ENCODE measurements at places on chromosomes 5 and 9.

DNA sequence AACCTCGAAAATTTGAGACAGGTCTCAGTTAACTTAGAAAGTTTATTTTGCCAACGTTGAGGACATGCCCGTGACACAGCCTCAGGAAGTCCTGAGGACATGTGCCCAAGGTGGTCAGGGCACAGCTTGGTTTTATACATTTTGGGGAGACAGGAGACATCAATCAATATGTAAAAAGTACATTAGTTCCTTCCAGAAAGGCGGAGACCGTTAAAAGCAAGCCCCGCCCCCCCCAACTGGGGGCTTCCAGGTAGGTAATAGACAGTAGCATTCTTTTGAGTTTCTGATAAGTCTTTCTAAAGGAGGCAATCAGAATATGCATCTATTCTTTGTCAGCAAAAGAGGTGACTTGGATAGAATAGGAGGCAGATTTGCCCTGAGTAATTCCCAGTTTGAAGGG lies 599 bp upstream of the MOCS2 start:
- peaks cover 34% of the 10 kb centered on the region for H3K4me1 ChIP-seq
- no peaks in the 10 kb centered on the region for H3K27me3 ChIP-seq
- peak overlapping the region; percentile 40 for H3K27ac ChIP-seq
- peak overlapping the region; percentile 96 for H3K4me3 ChIP-seq
- no peak for DNase-seq

DNA sequence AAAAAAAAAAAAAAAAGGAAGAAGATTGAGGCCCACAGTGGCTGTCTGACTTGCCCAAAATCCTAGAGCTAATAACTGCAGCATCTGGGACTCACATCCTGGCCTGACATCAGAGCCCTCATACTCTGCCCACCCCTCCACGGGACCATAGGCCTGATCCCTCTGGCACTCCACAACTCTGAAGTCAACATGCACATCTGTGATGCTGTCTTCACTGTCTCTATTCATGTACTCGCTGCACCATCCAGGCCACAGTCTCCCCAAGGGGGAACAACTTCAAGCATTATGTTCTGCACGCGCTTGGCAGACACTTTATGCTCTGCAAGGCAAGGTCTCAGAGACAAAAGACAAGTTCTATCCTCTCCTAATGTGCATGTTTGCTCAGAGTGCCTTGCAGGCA lies 158.2 kb downstream of the SPOCK1 start:
- peaks cover 30% of the 10 kb centered on the region for H3K4me1 ChIP-seq
- no peaks in the 10 kb centered on the region for H3K36me3 ChIP-seq
- no peak overlapping the region for H3K4me3 ChIP-seq
- no peaks in the 10 kb centered on the region for H3K27me3 ChIP-seq
- H3K27ac ChIP-seq: no peak overlapping the region

DNA sequence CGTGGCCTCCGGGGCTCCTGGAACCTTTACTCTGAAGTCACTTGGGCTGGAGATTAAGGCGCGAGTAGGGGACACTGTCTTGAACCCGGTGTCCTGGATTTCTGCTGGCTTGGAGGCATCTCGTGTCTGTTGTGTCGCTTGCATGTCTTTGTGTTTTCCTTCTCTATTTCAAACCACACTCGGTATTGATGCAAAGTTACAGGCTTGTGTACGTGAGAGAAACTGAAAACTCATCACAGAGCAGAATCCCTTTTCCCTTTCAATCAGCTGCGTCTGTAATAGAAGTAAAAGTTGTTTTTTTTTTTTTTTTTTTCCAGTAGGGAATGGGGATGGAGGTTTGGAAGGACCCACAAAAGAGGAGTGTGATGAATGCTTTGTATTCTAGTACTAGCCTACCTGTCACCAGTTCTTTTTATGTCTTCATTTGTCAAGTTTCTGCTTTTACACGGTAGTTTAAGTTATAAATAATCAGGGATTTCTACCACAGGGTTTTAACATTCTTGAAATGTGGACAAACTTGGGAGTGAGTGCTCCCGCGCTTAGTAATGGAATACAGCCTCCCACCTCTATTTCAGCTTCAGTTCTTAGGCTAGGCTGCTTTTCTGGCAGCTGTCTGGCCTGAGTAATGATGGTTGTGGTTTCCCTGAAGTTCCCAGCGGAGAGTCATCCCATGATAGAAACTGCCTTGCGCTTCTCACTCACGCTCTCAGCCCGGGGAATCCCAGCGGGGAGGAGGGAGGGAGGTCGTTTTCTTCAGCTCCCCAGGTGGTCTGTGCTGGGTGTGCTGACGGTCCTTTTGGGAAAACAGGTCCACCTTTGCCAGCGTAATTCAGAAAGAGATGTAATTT lies 763 bp downstream of the TJP2 start:
- DNase-seq: no peak
- H3K4me1 ChIP-seq: peaks cover 20% of the 10 kb centered on the region
- peak overlapping the region; percentile 88 for H3K4me3 ChIP-seq
- H3K36me3 ChIP-seq: no peaks in the 10 kb centered on the region
- H3K27ac ChIP-seq: no peak overlapping the region

DNA sequence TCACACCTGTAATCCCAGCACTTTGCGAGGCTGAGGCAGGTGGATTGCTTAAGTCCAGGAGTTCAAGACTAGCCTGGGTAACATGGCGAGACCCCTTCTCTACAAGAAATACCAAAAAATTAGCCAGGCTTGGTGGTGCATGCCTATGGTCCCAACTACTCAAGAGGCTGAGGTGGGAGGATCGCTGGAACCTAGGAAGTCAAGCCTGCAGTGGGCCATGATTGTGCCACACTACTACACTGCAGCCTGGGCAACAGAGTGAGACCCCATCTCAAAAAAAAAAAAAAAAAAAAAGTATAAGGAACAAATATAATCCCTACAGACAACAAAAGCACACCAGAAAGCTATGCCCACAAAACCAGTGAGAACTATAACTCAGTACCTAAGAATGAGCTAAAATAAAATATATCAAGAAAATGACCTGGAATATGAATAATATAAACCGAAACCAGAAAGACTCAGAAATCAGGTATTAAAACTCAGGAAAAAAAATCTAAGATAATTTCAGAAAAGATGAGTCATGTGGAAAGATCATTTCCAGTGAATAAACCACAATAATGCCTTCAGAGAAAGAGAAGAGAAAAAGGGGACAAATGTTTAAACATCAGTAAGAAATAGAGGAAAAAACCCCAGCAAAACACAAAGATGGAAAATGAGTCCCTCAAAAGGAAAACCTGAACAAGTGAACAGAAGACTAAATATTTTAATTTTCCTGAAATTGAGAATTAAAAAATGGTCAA lies 57.4 kb downstream of the GOLPH3 start:
- H3K36me3 ChIP-seq: peaks cover 25% of the 10 kb centered on the region
- no peaks in the 10 kb centered on the region for H3K27me3 ChIP-seq
- no peak for DNase-seq
- peaks cover 3% of the 10 kb centered on the region for H3K4me1 ChIP-seq
- H3K4me3 ChIP-seq: no peak overlapping the region
- H3K27ac ChIP-seq: no peak overlapping the region

GRCh38 chr5:21893161-21893560 lies 960.0 kb downstream of the CDH12 start:
- no peak overlapping the region for H3K4me3 ChIP-seq
- no peak overlapping the region for H3K27ac ChIP-seq
- no peaks in the 10 kb centered on the region for H3K4me1 ChIP-seq
- H3K27me3 ChIP-seq: no peaks in the 10 kb centered on the region

Data from neural crest cell (in vitro differentiated cells).